ENCODE measurements at places on chromosomes 7 and 10. TPM values are rescaled to one million over a fixed set of nuclear protein-coding genes. Genes with fewer than 3 reads are reported as not detected.

Gene PTPRN2
- 0.32 TPM for total RNA-seq

Gene TMEM229A
- total RNA-seq, result not detected

Gene CACNA2D1
- 34.0 TPM for total RNA-seq

Gene MYL10
- not detected for total RNA-seq

Gene TBC1D12
- total RNA-seq, result 16.9 TPM

Gene SORCS3
- not detected for total RNA-seq

Gene DGKB
- 0.32 TPM for total RNA-seq

Gene CPXM2
- 16.8 TPM for total RNA-seq

Gene SLC26A4
- 0.24 TPM for total RNA-seq

Gene MEOX2
- total RNA-seq, result 4.5 TPM

Gene TACC2
- total RNA-seq, result 7.0 TPM

Gene CYP2C19
- not detected for total RNA-seq

Gene NT5C2
- 66.5 TPM for total RNA-seq

Gene TMEM184A
- 0.49 TPM for total RNA-seq

Gene ODAD2
- 0.49 TPM for total RNA-seq

Gene TAC1
- not detected for total RNA-seq

Gene UBTD1
- total RNA-seq, result 34.6 TPM

Gene CHCHD2
- total RNA-seq, result 215 TPM

All from hair follicle dermal papilla cell (primary cell).